Astrocyte (in vitro differentiated cells and primary cell): ENCODE measurements at places on chromosomes 1 and 21. TPM values are rescaled to one million over a fixed set of nuclear protein-coding genes. Genes with fewer than 3 reads are reported as not detected.

The RFX5 gene
- total RNA-seq: 55.3 and 61.3 TPM in 2 replicates

The AMY2A gene
- not detected in 2 replicates for total RNA-seq

The CCDC17 gene
- total RNA-seq: 2.4 and 3.8 TPM in 2 replicates

The CFHR4 gene
- total RNA-seq: not detected in 2 replicates

The TEKT2 gene
- 0.38 and 0.39 TPM in 2 replicates for total RNA-seq

The AIRE gene
- total RNA-seq: 0.07 TPM in 1 of 2 replicates, not detected in the other

The ZBTB18 gene
- 15.5 and 19.2 TPM in 2 replicates for total RNA-seq

The PSMB2 gene
- total RNA-seq: 89.8 and 98.6 TPM in 2 replicates

The TPTE gene
- total RNA-seq: not detected in 2 replicates

The CZIB gene
- 32.3 and 34.5 TPM in 2 replicates for total RNA-seq

DNA sequence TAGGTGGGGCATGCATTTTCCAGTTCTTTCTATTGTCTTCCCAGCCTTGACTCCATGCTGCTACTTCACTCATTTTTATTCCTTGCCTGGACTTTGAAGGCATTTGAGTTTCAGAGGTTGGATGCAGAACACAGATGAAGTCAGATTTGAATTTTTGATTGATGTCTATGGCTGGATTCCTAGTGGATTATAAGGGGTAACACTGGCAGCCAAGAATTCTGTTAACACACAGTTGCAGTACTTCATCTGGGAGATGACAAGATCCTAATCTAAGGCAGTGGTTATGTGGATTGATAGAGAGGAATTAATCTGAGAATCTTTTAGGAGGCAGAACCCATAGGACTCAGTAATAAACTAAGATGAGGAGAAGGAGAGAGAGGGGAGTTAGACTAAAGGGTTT is 439.0 kb upstream of the USP24 start:
- H3K27me3 ChIP-seq: no peaks in the 10 kb centered on the region
- H3K4me3 ChIP-seq: no peak overlapping the region
- H3K36me3 ChIP-seq: no peaks in the 10 kb centered on the region

- H3K4me1 ChIP-seq: peaks cover 15% of the 10 kb centered on the region
- H3K36me3 ChIP-seq: no peaks in the 10 kb centered on the region
- no peak for DNase-seq
- H3K4me3 ChIP-seq: no peak overlapping the region
Observed at GRCh38 chr21:26138615-26139257, 31.8 kb downstream of the APP start.

DNA sequence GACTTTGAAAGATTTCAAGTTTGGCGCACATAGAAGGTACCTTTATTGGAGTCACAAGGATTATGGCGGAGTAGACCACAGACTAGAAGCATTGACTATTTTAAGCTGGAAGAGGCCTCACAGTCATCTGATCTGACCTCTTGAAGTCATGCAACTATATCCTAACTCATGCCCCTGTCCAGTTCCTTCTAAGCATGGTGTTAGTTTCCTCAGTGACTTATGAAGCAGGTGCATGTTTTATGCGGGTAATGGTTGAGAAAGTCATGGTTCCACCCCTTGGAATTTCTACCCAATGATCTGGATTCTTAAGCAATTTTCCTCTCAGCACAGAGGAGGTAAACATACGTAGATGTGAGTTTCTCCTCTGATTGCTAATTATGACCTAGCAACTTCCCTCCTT is 11.7 kb downstream of the OLFML3 start:
- H3K4me3 ChIP-seq: no peak overlapping the region
- no peaks in the 10 kb centered on the region for H3K36me3 ChIP-seq
- DNase-seq: no peak
- H3K27ac ChIP-seq: no peak overlapping the region

DNA sequence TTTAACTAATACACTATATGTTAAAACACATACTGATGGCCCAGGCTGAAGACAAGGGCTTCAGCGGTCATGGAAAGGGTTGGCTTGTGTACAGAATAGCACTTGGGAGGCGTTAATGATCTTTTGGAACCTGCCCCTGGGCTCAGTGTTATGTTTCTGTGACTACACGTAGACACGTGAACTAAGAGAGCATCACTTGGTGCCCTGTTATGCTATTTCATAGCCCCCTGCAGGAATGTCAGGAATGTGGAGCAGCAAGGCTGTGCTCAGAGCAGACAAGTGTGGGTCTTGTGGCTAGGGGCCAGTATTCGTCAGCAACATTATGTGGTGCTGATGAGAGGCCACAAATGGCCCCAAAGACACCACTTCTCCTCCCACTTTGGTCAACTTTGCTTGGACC is 132.4 kb downstream of the MAP3K21 start:
- DNase-seq: peak; percentile 1
- no peaks in the 10 kb centered on the region for H3K4me1 ChIP-seq

DNA sequence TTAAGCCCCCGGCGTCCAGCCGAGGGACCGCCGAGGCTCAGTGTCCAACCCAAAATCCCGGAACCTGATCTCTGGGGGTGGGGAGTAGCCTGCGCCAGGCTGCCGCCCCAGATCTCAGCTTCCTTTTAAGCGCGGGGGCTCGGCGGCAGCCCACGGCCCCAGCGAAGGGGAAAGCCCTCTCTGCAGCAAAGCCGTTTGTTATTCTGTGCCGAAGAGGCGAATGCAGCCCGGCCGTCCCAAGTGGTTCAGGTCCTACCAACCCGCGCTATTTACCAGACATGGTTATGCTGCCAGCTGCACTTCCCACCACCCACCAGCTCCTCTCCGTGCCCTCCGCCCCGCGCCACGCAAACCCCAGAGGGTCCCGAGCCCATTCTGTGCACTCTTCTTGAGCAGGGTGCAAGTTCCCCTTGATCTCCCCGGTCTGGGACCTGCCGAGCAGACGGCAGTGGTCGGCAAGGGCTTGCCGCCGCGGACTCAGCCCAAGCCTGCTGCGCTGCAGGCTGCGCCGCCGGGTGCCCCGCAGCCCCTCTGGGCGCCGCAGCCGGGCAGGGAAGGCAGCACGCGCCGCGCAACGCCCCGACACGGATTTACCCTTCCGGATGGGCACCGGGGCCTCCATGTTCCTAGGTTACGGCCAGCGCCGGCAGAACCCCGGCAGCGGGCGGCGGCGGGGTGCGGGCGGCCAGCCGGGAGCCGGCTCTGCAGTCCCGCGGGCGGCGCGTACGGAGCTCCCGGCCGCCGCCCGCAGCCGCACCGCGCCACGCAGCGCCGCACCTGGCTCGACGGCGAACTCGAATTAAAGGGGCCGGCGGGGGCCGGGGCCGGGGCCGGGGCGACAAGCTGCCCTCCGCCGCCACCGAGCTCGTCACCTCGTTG is 738 bp upstream of the KCNA2 start:
- no peaks in the 10 kb centered on the region for H3K36me3 ChIP-seq
- H3K4me1 ChIP-seq: peaks cover 8% of the 10 kb centered on the region
- peak overlapping the region; percentile 44 for H3K4me3 ChIP-seq
- no peak overlapping the region for H3K27ac ChIP-seq
- no peak for DNase-seq

DNA sequence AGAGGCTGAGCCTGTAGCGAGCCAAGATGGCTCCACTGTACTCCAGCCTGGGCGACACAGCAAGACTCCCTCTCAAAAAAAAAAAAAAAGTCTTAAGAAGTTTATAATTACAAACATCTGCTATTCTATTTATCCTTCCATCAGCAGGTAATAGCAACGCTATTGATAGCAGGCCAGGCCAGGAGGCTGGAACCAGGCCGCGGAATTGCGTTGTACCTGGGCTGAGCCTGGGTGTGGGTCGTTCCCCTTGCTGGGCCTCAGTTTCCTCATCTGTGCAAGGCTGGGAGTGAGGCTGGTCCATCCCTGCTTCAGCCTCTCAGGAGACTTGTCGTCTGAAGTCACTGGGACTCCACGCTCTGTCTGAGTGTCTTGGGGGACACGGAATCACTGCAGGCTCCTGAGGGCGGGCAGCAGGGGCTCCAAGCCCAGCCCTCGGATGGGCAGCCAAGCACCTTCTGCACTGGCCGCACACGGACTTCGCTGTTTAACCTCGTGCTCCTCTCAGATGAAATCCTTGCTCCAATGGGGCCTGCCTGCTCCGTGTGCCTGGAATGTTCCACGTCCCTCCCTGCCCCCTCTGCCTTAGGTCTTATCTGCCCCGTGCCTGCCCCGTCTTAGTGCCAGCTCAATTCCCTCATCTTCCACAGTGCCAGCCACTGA is 103.9 kb upstream of the C1orf174 start:
- DNase-seq: no peak
- no peak overlapping the region for H3K27ac ChIP-seq
- H3K4me3 ChIP-seq: no peak overlapping the region
- no peaks in the 10 kb centered on the region for H3K36me3 ChIP-seq
- H3K4me1 ChIP-seq: no peaks in the 10 kb centered on the region
- H3K27me3 ChIP-seq: no peaks in the 10 kb centered on the region

DNA sequence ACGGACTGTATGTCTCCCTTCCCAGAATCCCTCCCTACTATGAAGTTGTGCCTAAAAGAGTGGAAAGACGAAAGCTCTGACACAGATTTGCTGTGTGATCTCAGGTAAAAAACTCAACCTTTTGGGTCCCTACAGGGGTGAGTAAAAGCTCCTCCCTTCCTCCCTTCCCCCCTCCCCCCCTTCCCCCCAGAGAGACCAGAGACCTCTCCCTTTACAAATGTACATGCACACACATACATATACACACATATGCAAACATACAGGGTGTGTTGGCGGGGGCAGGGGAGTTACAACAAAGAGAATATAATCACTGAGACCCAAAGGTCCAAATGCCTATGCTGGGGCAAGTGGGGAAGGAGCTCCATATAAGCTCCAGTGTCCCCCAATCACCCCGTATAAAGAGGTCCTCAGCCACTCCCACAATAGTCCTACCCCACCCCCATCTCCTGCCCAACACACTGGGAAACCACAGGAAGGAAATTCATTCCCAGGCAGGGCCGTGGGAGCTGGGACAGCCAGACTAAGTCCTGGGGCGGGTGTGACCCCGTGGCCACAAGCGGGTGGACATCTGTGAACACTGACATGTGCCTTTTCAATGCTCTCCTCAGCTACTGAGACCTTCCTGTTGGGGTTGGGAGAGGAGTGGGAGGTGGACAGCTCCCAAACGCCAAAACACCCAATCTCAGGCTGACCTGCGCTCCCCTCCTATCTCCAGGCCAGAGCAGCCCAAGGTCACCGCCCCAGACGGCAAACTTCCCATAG is 2.0 kb downstream of the MEF2D start:
- H3K27ac ChIP-seq: peak overlapping the region; percentile 72
- H3K36me3 ChIP-seq: no peaks in the 10 kb centered on the region
- H3K4me3 ChIP-seq: peak overlapping the region; percentile 91

- peaks cover 34% of the 10 kb centered on the region for H3K36me3 ChIP-seq
- no peaks in the 10 kb centered on the region for H3K4me1 ChIP-seq
- no peak for DNase-seq
- H3K27ac ChIP-seq: no peak overlapping the region
Observed at GRCh38 chr21:44089001-44089911, 17.9 kb upstream of the PWP2 start.

- no peak overlapping the region for H3K4me3 ChIP-seq
- H3K27me3 ChIP-seq: no peaks in the 10 kb centered on the region
- H3K4me1 ChIP-seq: no peaks in the 10 kb centered on the region
- H3K27ac ChIP-seq: no peak overlapping the region
Observed at GRCh38 chr1:51445351-51446090, 73.5 kb downstream of the EPS15 start.

DNA sequence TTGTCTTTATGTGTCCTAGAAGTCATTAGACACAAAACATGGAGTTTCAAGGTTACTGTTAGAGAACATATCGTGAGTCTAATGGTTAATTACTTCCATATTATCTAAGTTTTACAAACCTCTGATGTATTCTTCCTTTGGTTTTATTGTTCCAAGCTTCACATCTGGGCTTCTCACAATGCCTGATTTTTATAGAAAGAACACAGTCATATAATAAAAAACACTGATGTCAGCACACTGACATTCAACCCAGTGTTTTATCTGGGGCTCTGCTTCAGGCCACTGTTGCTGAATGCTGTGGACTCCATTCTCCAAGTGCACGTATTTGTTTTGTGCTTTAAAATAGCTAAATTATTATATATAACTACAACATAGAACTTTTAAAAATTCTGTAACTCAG is 232.9 kb downstream of the SMYD3 start:
- H3K4me1 ChIP-seq: no peaks in the 10 kb centered on the region
- H3K36me3 ChIP-seq: no peaks in the 10 kb centered on the region
- no peak overlapping the region for H3K4me3 ChIP-seq
- H3K27ac ChIP-seq: no peak overlapping the region
- H3K27me3 ChIP-seq: no peaks in the 10 kb centered on the region

- no peaks in the 10 kb centered on the region for H3K27me3 ChIP-seq
- no peaks in the 10 kb centered on the region for H3K36me3 ChIP-seq
- no peak overlapping the region for H3K4me3 ChIP-seq
Observed at GRCh38 chr1:59212706-59213105, 84.2 kb upstream of the FGGY start.

DNA sequence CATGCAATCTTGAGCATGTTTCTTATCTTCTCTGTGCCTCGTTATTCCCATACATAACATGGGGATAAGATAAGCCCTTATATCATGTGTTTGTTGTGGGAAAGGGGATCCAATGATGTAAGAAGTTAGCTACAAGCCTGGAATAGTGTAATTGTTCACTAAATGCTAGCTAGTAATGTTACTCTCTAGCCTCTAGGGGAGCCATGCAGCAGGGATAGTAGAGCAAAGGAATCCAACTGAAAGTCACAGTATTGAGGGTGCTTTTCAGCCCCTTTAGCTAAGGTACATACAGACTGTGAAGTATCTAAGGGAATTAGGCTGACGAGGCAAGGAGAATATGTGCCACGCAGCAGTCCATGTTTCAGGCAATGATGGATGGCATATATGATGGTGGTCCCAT is 46.9 kb downstream of the IL23R start:
- no peaks in the 10 kb centered on the region for H3K36me3 ChIP-seq
- no peak overlapping the region for H3K4me3 ChIP-seq
- no peak overlapping the region for H3K27ac ChIP-seq
- no peaks in the 10 kb centered on the region for H3K27me3 ChIP-seq
- H3K4me1 ChIP-seq: no peaks in the 10 kb centered on the region
- DNase-seq: peak; percentile 8

GRCh38 chr1:167554028-167554779 is 642 bp upstream of the CREG1 start:
- DNase-seq: no peak
- no peaks in the 10 kb centered on the region for H3K27me3 ChIP-seq
- no peak overlapping the region for H3K27ac ChIP-seq
- no peaks in the 10 kb centered on the region for H3K36me3 ChIP-seq

DNA sequence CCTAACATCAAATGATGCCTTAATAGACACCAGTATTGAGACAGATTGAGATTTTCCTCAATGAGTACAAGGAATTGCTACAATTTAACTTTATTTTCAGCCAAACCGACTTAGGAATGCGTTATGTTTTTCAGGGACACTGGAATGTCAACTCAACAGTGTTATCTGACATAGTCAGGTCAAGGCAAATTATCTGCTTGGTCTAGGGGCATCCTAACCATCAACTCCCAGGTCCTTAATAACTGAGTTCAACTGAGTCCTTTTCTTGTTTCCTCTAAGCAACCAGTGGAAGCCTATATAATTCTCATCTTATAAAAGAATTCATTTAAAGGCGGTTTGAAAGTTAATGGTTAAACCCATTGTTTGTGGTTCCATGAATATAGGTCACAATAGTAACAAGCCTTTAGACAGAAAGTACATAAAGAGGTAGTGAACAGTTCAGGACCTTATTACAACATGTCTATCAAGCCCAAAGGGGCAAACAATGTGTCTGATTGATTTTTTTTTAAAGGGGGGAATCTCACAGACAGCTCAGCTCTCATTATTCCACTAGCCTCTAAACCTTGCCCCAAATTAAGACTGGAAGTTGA is 32.3 kb upstream of the NR5A2 start:
- no peak overlapping the region for H3K4me3 ChIP-seq
- no peaks in the 10 kb centered on the region for H3K27me3 ChIP-seq
- DNase-seq: no peak
- H3K27ac ChIP-seq: no peak overlapping the region
- no peaks in the 10 kb centered on the region for H3K4me1 ChIP-seq
